ENCODE measurements at places on chromosomes 2 and 18.
A peak's percentile ranks its signal among the peaks of the same experiment; 100 is the strongest.

GRCh38 chr2:223853425-223853837, 16.0 kb upstream of the AP1S3 start:
- no peak for DNase-seq

DNA sequence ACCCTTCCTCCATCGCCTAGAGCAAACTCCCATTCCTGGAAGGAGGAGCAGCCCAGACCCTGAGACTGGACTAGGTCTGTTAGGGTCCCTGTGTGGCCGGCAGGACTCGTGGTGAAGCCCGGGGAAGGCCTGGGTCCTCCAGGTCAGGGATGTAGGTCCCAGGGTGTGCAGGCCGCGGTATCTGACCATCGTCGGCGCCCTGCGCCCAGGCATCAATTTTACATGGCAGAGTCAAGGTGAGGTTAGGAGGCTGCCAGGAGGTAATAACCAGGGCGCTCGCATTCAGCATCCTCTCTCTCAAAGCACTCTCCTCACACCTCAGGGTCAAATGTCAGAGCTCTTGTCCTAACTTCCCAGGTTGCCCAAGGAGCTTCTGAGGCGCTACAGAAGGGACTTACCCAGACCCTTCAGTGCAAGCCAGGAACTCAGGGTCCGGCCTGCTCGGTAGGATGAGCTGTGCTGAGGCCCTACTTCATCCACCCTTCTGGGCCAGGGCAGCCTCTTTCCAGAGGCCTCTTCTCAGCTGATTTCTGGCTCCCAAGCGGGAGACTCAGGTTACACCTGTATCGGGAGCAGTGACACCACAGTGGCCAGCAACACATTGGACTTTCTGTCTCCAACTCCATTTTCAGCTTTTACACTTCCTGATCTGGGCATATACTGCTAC, 628 bp downstream of the SH2D6 start:
- no peak for DNase-seq

DNA sequence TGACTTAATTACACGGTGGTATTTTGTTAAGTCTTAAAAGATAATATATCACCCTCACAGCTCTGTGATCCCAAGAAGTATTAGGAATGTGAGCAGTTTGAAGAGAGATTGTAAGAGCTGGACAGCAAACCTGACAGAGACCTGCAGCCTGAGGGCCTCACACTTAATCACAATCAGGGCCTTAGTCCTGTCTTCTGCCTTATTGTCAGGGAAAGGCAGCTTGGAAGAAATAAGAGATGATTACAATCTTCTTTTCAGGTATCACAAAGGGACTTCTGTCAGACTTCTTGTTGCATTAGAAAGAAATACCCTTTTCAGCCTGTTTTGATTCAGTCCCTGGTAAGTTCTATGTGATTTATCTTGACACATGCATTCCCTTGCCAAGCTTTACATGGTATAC, 1433.8 kb upstream of the SLC39A10 start:
- DNase-seq = no peak

- no peak for DNase-seq
Measured at GRCh38 chr18:60962625-60963024, 370.6 kb upstream of the CDH20 start.

DNA sequence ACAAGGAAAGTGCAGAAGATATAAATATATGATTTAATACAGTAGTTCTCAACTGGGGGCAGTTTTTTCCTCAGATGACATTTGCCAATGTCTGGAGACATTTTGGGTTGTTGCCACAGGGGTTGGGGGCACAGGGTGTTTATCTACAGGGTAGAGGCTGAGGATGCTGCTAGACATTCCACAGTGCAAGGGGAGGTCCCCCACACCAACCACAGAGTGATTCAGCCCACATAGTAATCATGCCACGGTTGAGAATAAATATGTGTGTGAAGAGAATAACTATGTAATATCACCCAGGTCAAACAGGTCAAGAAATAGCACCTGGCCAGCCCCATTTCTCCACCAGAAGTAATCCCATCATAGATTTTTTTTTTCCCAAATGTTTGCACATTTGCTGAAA, 17.9 kb downstream of the DYSF start:
- peak; percentile 16 for DNase-seq

DNA sequence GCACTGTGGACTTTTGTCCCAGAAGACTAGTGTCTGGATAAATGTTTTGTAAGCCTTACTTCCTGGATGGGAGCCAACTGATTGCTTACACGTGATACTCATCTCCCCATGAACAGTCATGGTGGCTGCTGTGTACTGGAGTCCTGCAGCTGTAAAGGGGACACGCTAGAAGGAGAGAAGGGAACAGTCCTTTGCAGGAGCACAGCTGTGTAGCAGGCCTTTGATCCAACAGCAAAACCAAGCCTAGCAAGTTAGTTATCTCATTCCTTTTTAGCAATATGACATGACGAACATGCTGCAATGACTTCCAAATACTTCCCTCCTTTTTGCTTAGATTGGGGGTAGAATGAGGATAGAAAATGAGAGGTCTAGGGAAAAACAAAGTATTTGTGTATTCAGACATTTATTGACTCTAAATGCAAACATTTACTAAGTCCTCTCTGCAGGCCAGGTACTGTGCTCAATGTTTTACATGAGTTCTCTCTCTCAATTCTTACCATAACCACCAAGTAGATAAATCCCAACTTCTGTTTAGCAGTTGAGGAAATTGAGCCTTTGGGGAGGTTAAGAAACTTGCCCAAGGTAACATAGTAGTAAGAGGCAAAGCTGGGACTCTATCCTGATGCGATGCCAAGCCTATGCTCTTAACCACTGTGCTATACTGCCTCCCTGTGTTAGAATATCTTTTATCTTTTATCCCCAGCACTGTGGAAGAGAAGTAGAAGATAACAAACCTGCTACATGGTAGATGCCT, 55.4 kb upstream of the CD28 start:
- no peak for DNase-seq

DNA sequence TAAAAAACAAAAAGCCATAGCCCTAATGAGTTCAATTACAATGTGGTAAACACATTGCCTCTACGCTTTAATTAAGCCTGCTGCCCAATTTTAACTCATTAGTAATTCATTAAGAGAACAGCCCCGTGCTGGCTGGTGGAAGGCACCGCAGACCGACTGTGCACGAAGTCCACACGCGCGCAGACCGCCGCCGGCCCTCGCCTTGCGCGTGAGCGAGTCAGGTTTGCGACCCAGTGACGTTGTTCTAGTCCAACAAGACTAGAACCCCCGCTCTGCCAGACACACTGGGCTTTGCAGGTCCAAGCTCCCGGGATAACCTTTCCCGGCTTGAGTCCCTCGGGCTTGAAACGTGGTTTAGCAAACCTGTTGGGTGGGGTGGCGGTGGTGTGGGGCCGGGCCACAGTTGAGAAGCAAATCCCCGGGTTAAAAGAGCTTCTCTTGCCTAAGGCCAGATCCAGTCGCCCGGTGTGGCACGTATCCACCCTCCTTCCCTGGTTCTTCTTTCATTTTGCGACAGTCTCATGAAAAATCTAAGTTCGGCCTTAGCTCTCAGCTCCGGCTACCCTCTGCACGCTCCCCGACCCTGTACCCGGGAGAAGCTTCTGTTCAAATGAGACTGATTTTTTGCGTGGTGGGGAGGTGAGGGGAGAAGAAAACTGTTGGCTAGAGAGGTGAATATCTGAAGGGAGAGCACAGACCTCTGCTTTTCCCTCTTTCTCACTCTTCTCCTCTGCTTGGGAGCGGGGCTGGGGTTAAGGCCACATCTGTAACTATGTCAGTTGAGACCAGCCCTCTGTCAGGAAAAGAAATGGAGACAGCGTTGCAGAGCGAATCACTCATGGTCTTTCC, 11.1 kb upstream of the SKOR2 start:
- DNase-seq = no peak

Data from AG04450 (cell line).